Inflammatory macrophage treated with lipopolysaccharide for 1 hour (primary cell): ENCODE measurements at places on chromosomes 4 and X.

GRCh38 chr4:141702472-141703182 is 66.2 kb downstream of the IL15 start:
- DNase-seq: no peak

DNA sequence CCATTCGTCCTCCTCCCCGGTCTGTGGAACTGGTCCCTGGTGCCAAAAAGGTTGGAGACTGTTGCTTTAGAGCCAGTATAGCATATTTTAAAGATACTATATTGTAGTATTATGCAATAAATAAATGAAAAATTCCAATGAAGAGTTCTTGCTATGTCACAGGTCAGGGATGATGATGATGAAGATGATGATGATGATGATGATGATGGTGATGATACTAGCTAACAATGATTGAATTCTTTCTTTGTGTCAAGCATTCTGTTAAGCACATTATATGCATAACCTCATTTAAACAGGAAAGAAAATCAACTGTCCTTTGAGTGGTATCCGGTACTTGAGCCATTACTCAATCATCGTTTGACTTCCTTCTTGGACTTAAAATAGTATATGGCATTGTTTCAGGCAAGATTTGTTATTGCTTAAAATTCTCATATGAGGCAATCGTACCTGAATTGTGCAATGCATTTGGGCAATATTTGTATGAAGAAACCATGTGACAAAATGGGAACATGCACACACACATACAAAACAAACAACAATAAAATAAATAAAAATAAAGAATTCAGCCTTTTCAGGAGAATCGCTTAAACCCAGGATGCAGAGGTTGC is 22.8 kb upstream of the TLR2 start:
- peak; percentile 99 for DNase-seq

DNA sequence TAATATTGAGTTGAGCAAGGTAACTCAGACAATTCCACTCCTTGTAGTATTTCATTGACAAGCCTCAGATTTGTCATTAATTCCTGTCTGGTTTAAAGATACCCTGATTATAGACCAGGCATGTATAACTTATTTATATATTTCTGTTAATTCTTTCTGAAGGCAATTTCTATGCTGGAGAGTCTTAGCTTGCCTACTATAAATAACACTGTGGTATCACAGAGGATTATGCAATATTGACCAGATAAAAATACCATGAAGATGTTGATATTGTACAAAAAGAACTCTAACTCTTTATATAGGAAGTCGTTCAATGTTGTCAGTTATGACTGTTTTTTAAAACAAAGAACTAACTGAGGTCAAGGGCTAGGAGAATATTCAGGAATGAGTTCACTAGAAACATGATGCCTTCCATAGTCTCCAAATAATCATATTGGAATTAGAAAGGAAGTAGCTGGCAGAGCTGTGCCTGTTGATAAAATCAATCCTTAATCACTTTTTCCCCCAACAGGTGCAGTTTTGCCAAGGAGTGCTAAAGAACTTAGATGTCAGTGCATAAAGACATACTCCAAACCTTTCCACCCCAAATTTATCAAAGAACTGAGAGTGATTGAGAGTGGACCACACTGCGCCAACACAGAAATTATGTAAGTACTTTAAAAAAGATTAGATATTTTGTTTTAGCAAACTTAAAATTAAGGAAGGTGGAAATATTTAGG is 821 bp downstream of the CXCL8 start:
- DNase-seq: peak; percentile 67

DNA sequence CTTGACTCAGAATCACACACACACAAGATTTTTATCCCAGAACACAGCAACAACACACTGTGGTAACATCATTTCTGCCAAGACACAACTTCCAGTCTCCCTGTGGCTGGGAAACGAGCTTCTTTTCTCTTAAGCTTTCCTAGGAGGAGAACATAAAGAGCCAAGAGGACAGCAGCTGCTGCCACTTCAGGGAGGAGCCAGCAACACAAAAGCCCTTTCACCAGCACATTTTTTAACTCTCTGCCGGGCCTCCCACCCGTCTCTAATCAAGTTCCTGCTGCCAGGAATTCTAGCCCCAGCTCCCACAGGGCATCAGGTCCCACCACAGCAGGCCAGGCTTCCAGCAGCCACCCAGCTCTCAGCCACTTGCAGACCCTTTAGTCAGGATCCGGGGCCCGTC is 22.4 kb downstream of the FAT1 start:
- DNase-seq: no peak

DNA sequence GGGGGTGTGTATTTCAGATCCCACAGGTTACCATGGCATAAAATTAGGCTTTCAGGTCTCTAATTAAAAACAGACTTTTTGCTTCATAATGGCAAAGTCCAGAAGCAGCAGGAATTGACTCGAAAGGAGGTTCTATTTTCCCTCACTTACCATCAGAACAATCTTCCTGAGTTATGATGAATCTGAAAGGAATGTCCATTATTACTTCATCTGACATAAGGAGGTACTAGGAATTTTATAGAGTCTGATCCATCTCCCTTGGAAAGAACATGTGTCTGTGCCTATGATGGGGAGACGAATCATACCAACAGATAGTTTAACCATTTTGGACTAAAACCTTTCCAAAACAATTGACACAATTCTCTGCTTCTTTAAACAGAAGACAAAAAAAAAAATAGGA is 206.3 kb upstream of the FGF13 start:
- DNase-seq: no peak

DNA sequence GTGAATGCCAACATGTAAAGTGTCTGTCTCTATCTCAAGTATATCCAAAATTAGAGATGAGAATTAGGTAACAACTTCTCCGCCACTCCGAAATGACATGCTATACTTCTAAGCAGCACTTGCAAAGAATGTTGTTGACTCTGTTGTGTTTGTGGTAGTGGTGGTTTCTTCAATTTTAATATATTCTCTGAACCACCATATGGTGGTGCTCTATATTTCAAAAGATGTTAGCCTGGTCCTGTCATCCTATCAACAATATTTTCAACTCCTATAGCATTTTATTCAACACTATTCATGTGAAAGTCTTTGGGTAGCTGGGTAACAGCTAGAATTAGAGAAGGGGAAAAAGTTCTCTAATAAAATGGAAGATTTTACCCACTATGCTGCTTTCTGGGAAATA is 1622.8 kb upstream of the IGFBP7 start:
- no peak for DNase-seq

- peak; percentile 54 for DNase-seq
Measured at GRCh38 chr4:38333219-38333618, 330.8 kb upstream of the KLF3 start.

DNA sequence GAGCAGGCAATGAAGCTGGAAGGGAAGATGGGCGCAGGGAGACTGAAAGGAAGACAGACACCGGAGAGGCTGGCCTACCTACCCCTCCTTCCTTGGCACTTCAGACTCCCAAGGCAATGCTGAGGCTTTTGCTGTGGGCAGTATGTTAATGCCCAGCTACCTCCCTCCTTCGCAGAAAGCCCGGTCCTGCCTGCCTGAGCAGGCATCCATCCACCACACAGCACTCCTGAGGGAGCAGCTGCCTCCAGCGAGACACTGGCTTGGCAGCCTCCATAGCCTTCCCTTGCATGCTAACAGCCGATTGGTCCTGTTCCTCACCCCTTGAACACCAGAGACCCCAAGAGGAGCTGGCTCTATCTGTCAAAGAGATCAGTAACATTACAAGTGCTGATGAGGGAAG is 14.4 kb downstream of the GABRQ start:
- no peak for DNase-seq

DNA sequence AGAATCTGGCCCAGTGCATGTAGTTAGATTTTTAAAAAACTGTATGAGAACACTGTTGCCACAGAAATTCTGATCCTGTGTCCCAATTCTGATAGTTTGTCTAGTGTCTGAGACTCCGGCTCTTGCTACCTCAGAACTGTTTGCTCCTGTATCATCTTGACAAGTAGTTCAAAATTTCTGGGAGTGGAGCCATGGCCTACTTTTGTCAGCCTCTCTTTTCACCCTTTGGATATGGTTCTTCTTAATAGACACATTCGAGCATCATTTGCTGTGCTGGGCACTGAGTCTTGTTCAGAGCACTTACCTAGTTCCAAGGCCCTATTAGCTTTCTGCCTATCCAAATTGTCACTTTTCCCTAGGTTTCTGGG is 46.9 kb downstream of the ATP10D start:
- no peak for DNase-seq

DNA sequence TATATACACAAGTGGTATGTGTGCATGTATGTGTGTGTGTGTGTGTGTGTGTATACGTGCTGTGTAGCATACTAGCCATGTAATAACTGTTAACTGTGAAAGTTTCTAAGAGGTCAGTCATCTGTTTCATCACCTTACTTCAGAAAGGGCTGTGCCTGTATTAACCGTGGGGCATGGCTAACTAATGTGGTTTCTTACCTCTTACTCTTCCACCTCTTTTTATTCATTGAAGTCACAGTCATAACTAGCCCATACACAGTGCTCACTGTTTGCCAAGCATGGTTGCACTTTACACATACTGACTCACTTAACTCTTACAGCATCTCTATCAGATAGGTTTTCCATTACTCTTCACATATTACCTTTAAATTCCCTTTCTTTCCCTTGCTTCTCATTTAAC is 23.7 kb upstream of the LRAT start:
- no peak for DNase-seq

DNA sequence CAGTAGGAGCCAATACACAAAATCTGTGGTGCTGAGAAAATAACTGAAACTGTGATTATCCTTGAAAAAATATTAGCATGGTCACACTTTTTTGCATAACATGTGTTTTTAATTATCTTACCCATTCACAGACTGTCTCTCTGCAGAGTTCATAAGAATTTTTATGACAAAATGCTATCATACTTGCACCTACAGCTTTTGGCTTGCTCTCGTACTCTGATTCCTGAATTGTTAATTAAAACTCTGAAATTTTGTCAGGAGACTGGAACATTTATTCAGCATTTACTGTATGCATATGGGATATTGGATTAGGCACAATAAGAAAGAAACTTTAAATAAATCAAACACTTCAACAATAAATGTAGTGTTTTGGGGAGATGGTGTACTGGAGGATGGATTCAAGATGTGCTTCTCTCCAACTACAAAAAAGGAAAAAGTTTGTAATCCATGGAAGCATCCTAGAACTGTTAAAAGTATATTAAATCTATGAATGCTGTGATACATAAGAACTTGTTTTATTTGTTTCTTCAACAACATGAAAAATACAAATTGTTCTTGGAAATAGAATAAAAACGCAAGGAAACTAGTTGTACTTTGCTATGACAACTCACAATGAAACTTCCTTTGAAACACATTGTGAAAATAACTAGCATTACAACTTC is 260.5 kb downstream of the SPATA18 start:
- no peak for DNase-seq

DNA sequence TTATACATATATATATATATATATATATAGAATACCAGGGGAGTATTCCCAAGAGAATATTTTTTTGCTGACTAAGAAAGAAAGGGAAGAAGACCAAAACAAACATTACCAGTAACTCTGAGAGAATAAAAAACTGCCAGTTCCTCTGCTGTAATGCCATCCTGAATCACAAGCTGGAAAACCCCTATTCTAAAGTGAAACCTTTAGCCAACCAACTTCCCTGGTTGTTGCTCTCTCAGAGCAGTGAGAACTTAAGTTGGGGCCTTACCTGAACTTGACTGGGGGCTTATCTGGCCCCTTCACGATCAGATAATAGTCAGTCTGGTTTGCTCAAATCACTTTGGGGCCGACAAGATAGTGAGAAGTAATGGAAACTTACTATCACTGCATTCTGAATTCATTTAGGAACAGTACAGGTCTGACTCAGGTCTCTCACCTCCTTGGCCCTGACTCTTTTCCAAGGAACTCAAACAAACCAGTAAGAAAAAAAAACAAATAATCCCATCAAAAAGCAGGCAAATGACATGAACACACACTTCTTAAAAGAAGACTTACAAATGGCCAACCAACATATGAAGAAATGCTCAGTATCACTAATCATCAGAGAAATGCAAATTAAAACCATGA is 62.5 kb downstream of the CD40LG start:
- DNase-seq: peak; percentile 70

DNA sequence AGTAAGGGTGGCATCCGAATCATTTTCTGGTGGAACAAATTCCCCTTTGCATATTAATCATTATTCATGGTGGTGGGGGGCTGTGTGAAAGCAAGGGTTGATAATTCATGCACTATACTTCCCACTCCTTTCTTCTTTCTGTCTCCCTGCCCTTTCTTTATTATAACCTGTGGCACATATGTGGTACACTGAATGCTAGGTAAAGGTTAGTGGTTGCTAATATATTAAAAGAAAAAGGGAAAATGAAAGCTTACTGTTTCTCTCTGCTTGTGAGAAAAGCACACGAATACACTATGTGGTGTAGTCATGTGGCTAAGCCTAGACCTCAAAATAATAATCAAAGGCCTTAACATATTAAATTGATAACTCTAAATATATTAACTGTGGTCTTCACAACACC is 178.4 kb upstream of the RPS6KA3 start:
- DNase-seq: no peak

- DNase-seq: no peak
Measured at GRCh38 chr4:86999136-86999643, 64.4 kb downstream of the AFF1 start.

DNA sequence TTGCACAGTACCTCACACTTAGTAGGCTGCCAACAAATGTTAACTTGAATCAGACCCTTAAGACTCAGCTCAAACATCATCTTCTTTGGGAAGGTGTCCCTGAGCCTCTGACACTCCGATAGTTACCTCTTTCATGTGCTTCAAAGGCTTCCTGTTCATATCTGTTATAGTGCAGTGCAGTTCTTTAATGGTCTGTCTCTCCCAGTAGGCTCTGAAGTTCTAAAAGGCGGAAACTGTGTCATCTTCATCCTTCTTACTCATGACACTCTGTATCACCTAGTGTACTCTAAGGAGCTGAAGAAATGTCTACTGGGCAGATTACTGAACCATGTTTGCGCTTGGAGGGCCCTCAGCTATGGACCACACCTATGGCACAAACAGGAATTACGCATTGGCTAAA is 2.1 kb upstream of the DIAPH2 start:
- DNase-seq: no peak

DNA sequence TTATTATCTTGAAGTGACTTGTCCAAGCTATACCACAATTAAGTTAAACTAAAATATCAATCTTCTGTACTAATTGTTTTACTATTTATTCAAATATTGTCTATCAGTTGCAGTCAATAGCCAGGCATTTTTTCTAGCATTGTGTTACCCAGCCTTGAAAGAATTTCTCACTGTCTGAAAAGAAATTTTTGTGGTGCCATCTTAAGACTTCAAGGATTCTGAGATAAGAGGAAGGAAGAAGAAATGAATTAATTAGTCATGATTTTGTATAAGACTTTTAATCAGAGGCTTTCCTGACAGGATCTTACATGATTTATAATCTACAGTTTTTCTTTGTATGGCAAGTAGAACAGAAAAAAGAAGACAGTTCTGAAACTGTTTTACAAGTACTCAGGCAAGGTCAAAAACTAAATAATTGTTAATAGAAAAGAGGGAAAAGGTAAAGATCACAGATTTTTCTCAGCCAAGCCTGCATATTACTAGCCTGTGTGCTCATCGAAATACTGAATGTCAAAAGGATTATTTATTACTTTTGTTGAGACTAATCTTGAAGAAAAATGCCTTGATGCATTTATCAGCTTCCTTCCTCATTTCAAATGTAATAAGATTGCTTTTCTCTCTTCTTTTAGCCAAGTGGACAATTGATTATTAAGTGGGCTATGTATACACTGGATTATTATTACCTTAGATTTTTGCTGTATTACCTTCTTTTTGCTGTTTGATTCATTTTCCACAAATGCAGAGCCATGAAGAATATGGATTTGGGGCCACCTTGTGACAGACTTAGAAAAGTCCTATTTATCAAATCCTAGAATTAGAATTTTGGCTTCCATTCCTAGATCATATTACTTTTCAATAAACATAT is 53.8 kb downstream of the CXCL1 start:
- DNase-seq: peak; percentile 59
